Right lung (tissue), 10 donors: ENCODE measurements at places on chromosomes 5 and 9.

GRCh38 chr9:97575673-97576200, 57.4 kb downstream of the TSTD2 start:
- no peak for DNase-seq

DNA sequence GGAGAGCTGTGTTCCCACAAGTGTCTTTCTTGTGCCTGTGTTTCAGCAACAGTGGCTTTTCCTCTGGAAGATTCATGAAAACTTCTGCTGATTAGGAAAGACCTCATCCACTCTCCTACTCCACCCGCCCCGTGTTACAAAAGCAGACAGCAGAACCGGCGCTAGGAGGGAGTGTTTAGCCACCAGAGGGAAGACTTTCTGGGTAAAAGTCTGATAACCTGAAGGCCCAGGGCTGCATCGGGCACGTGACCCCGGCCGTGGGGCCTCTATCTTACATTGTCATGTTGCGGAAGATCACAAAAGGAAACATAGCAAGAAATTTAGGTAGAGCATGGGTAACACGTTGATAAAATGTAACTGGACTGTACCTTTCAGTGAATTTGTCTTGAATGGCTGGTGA, 32.0 kb upstream of the DMRT2 start:
- DNase-seq = no peak

- DNase-seq = no peak
Observed at GRCh38 chr5:173789031-173789920, 98.9 kb upstream of the CPEB4 start.

- no peak for DNase-seq
Observed at GRCh38 chr5:151589878-151590570, 1.1 kb downstream of the FAT2 start.

GRCh38 chr9:6910032-6910431, 152.3 kb downstream of the KDM4C start:
- no peak for DNase-seq

GRCh38 chr5:175894271-175894670, 22.9 kb downstream of the CPLX2 start:
- DNase-seq = no peak

DNA sequence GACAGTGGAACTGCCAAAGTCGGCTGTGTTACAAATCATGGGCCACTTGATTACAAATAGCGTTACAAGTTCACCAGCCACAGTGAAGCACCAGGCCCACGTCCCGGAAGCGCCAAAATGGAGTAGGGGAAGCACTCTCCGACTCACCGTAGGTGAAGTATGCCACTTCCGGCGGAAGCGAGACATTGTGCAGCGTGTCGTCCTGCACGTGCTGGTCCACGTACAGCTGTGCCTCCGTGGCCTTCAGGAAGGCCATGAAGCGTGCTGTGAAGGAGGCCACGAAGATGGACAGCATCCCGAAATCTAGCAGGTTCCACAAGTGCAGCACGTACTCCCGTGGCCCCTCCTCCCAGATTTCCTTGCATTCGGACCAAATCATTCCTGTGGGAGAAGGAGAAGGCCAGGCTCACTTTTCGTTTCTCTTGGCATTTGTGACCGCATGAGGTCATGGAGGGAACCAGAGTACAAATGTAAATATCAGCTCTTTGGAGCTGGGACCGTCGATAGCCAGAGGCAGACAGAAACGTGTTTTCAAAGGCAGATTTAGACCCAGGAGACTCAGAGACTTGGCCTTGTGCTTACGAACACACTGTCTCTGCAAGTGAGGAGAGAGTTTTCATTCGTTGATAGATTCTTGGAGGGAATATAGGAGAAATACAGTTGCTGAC, 58.7 kb upstream of the SMIM32 start:
- no peak for DNase-seq

- no peak for DNase-seq
Observed at GRCh38 chr9:132896906-132897305, 18.2 kb downstream of the SPACA9 start.

- DNase-seq = no peak
Observed at GRCh38 chr9:15484802-15485201, 26.0 kb downstream of the PSIP1 start.

DNA sequence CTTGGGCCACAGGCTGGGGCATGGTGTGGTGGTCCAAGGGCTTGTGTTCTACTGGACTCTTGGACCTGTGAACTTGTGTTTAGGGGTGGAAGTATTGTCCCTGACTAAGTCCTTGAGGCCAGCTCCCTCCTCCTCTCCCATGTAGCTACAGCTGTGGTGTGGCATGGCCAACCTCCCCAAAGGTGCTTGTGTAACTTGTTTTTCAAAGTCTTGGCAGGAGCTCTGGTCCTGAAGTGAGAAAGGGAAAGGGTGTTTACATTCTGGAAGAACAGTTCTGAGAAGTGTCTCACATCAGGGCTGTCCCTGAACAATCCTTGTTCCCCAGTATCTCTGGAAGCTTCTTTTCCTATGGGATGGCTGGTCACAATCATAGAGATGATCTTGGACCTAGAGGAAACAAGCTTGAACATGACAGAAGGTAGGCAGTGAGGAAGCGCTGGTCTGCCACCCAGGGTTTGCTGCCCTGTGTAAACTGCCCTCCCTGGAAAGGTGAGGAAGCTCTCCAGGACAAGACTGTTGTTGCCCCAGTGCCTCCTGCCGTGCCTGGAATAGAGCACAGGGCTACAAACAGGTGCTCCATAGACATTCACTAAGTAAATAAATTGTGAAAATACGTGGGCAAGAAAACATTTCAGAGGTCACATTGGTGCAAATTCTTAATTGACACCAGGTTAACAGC, 64.6 kb upstream of the KLF9 start:
- no peak for DNase-seq

- no peak for DNase-seq
Observed at GRCh38 chr5:14415024-14415697, 166.4 kb upstream of the OTULINL start.

- no peak for DNase-seq
Observed at GRCh38 chr9:98861781-98862504, 54.5 kb downstream of the GALNT12 start.
